ENCODE measurements at places on chromosomes 11 and 22. TPM values are rescaled to one million over a fixed set of nuclear protein-coding genes. Genes with fewer than 3 reads are reported as not detected.

CD82 gene
- 29.0 TPM for total RNA-seq

HEPHL1 gene
- not detected for total RNA-seq

APOBEC3F gene
- total RNA-seq: 5.1 TPM

SYTL2 gene
- 0.53 TPM for total RNA-seq

CSF2RB gene
- total RNA-seq: 8.9 TPM

CSNK2A3 gene
- 1.4 TPM for total RNA-seq

TRPC6 gene
- 0.04 TPM for total RNA-seq

SLC22A6 gene
- not detected for total RNA-seq

CERK gene
- 101 TPM for total RNA-seq

UBQLN3 gene
- total RNA-seq: not detected

HYLS1 gene
- 8.6 TPM for total RNA-seq

HBE1 gene
- not detected for total RNA-seq

DDI1 gene
- not detected for total RNA-seq

GLYATL1 gene
- not detected for total RNA-seq

OR8D4 gene
- total RNA-seq: 0.04 TPM

C11orf52 gene
- not detected for total RNA-seq

POTEH gene
- not detected for total RNA-seq

KLHL35 gene
- 2.6 TPM for total RNA-seq

FOSL1 gene
- 11.5 TPM for total RNA-seq

MAP6 gene
- 0.13 TPM for total RNA-seq

TRIM49 gene
- total RNA-seq: not detected

SMC1B gene
- 0.04 TPM for total RNA-seq

MSANTD4 gene
- total RNA-seq: 32.5 TPM

FXYD2 gene
- 0.13 TPM for total RNA-seq

IL10RA gene
- under 0.01 TPM for total RNA-seq

EMID1 gene
- total RNA-seq: not detected

MUC5B gene
- not detected for total RNA-seq

SGSM1 gene
- 0.20 TPM for total RNA-seq

DCDC1 gene
- not detected for total RNA-seq

SHANK3 gene
- 12.2 TPM for total RNA-seq

TCN2 gene
- total RNA-seq: 61.3 TPM

RIMBP3C gene
- 0.04 TPM for total RNA-seq

RASSF10 gene
- 0.26 TPM for total RNA-seq

RASGRP2 gene
- 0.53 TPM for total RNA-seq

ZP1 gene
- not detected for total RNA-seq

CECR2 gene
- 1.2 TPM for total RNA-seq

NPAS4 gene
- total RNA-seq: not detected

OR5P2 gene
- not detected for total RNA-seq

OR52K1 gene
- total RNA-seq: not detected

PLA2G3 gene
- total RNA-seq: 0.07 TPM

VWCE gene
- 1.7 TPM for total RNA-seq

C22orf42 gene
- not detected for total RNA-seq

TIMM10 gene
- total RNA-seq: 74.4 TPM

SRSF8 gene
- 19.1 TPM for total RNA-seq

CARNS1 gene
- not detected for total RNA-seq

LRRC32 gene
- 16.1 TPM for total RNA-seq

CCDC87 gene
- total RNA-seq: 0.21 TPM

KCNK7 gene
- 0.04 TPM for total RNA-seq

CASP5 gene
- total RNA-seq: not detected

H19 gene
- total RNA-seq: not detected

KRTAP5-1 gene
- total RNA-seq: not detected

CCDC88B gene
- 1.6 TPM for total RNA-seq

CRYAB gene
- total RNA-seq: 0.33 TPM

Data from pulmonary artery endothelial cell (primary cell).